Left lung (tissue), 14 donors: ENCODE measurements at places on chromosomes 11 and 22. TPM values are rescaled to one million over a fixed set of nuclear protein-coding genes. Genes with fewer than 3 reads are reported as not detected.

- no peak for DNase-seq
Measured at GRCh38 chr11:61682093-61682732, 2.0 kb downstream of the DAGLA start.

- DNase-seq = no peak
Measured at GRCh38 chr22:25069758-25070481, 117.4 kb downstream of the KIAA1671 start.

- DNase-seq = no peak
Measured at GRCh38 chr22:21959274-21960074, 6.8 kb upstream of the PPM1F start.

DNA sequence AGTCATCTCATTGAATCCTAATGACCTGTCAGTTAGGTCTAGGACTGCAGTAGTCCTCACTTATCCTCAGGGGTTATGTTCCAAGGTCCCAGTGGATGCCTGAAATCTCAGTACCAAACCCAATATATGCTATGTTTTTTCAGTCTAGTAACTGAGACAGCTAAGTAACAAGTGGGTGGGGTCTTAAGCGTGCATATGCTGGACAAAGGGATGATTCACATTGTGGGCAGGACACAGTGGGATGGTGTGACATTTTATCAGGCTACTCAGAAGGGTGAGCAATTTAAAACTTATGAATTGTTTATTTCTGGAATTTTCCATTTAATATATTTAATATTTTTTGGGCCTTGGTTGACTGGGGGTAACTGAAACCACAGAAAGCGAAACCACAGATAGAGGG lies 29.0 kb downstream of the DDX10 start:
- no peak for DNase-seq

GRCh38 chr22:19510919-19511341 lies 13.3 kb downstream of the CLDN5 start:
- DNase-seq = no peak

The KLHL35 gene
- total RNA-seq = 1.4 TPM

DNA sequence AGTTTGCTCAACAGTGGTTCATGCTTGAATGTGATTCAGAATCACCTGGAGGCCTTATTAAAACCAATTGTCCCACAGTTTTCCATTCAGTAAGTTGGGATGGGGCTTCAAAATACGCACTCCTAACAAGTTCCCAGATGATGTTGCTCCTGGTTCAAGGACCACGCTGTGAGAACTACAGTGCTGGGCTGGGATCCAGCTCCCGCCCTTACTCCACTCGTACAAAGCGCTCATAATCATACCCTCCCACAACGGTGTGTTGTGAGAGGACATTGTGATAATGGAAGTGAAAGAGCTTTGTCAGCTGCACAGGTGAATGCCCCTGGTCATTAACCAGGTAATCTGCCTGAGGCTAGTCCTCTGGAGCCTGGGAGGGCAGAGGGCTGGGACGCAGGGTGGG lies 1.3 kb upstream of the CD82 start:
- peak; percentile 60 for DNase-seq

The CCDC89 gene
- 2.5 TPM for total RNA-seq

- no peak for DNase-seq
Measured at GRCh38 chr11:64656862-64657261, 65.8 kb downstream of the SLC22A12 start.
